ENCODE measurements at places on chromosomes 12 and 14. TPM values are rescaled to one million over a fixed set of nuclear protein-coding genes. Genes with fewer than 3 reads are reported as not detected.

HRK gene
- total RNA-seq, result 0.14 TPM

DNA sequence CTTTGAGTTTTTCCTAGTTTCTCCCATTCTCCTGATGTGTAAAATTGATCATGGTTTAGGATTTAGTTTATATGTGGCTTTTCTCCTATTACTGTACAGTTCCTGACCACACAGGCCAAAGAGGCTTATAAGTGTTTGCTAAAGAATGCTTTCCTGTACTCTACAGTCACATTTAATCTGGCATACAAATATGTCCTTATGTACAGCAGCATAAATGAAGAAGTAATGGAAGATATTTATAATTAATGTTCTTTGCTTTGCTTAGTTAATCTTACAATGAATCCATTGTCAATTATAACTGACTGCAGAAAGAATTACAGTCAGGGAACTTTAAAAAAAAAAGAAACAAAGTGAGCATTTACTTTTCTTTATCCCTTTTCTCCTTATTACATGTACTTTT lies 293.9 kb downstream of the KCNC2 start:
- no peak for DNase-seq

DNA sequence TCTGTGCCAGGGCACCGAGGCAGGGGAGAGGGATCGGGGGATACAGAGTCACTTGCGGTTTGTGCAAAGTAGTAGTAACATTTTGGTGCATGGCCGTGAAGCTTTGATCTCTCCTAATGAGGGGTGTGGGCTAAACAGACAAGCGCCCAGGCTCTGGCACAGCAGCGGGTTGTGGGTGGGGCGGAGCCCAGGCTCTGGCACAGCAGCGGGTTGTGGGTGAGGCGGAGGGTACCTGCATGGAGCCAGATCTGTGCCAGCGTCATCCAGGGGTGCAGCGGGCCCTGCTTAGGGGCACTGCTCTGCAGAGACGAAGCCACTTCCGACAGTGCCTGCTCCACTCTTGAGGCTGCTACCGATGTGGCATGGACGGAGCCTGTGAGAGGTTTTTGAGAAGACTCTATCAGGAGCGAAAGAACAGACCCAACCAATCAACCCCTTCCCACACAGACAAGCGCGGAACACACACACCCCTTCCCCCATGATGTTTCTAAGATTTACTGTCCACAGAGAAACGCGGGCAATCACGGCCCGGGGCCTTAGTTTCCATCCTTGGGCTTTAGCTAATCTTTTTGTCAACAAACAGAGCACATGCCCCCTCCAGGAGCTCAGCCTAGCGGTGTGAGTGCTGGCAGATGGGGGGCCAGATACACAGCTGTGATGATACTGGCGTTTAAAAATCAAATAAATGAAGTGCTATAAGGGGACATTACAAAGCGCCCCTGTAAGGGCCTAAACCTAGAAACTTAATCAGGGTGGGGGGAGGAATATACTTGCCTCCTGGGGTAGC lies 196.6 kb downstream of the CALM1 start:
- no peak for DNase-seq

- no peak for DNase-seq
Measured at GRCh38 chr12:124726596-124727263, 136.9 kb downstream of the SCARB1 start.

DNA sequence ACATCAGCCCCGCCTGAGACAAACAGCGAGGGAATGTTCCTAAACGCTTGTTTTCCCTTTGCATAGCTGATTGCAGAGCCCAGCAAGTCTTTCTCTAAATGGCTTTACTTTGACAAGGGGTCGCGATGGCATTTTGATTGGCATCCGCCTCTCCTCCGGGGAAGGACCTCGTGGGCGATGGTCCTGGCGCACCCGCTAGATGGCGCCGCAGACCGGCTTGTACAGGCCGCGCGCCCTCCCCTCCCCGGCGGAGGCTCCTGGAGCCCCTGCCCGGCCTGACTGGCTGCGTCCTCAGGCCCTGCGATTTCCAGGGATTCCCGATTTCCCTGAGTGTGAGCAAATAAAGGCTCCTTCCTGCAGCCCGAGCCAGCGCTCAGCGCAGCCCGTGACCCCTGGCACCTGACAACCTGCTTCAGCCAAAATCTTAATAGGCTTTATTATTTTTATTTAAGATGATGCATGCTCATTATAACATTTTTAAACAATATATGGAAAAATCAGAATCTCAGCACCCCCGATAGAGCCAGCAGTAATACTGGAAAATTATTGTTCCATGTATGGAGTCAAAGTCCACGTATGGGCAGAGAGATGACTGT lies 468.3 kb downstream of the AACS start:
- DNase-seq, result peak; percentile 54

DNA sequence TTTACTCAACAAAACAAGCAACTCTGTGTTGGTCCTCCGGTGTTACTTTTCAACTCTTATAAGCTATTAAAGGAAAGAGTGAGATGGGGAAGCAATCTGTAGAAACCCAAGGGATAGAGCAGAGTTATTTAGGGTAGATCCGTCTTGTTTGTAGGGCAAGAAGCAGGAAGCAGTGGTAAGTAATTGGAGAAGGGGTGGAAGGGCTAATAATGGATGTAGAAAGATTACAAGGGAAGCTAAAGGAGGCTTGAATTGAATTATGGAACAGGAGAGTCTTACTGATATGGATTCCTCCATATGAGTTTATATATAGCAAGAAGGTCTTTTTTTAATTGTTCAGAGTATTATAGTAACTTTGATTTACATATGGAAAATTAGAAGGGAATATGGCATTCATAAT lies 72.7 kb downstream of the MNAT1 start:
- no peak for DNase-seq

ZNF891 gene
- total RNA-seq, result 1.3 TPM

DNA sequence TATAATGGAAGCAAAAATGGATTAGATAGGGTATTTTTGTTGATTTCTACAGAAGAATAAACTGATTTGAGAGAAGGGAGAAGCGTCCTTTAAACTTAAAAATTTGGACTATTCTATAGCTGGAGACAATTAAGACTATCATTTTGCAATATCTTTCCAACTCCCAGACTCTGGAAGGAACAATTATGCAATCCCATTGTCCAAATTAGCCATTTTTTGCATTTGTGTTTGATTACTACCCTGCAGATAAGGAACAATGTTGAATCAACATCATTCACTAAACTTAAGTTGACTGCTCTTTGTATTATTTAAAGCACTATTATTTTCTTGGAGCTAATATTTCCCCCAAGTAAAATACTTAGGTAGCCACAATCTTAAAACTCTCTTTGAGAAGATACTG lies 34.8 kb upstream of the SELPLG start:
- DNase-seq, result no peak

GSKIP gene
- total RNA-seq, result 23.7 TPM

DNA sequence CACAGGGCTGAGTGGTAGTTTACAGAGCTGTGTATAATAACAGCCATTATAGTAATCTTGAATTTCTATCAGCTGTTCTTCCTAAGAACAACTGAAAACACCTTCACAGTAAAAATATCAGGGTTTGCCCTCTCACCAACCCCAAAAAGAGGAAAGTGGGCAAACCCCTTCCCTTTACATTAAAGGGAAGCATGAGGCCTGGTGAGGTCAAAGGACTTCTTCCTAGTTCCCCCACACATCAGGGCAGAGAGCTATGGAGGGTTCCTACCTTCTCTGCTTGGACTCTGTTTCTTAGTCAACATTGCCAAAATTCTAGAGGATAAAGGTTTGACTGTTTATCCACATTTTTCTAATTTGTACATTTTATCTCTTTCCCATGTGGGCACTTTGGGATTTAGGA lies 4.4 kb upstream of the RPAP3 start:
- no peak for DNase-seq

EIF2S3B gene
- total RNA-seq, result 0.25 TPM

NAV3 gene
- total RNA-seq, result 1.7 TPM

GRCh38 chr14:75340921-75341320 lies 62.3 kb downstream of the FOS start:
- DNase-seq, result no peak

GRCh38 chr12:51217133-51217967 lies 512 bp downstream of the POU6F1 start:
- peak; percentile 61 for DNase-seq

RIPK3 gene
- total RNA-seq, result 2.9 TPM

DNA sequence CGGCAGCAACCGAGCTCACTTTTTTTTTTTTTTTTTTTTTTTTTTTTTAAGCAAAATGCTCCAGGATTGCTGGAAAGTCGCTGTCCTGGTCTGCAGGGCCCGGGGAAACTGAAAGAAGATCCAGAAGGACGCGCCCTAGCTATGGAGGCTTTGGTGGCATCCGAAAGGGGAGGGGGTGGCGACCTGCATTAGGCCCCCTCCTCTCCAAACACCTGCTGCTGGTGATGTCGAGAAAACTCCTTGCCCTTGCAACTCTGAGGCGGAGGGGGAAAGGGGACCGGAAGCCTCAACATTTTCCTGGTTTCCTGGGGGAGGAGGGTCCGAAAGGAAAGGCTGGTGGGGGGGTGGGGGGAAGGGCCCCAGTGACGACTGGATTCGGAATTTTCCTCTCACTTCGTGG lies 421.1 kb downstream of the VRK1 start:
- DNase-seq, result no peak

LTB4R2 gene
- 11.3 TPM for total RNA-seq

ALG10B gene
- 2.6 TPM for total RNA-seq

- no peak for DNase-seq
Measured at GRCh38 chr12:12086973-12087692, 16.4 kb downstream of the BCL2L14 start.

GRCh38 chr14:51260225-51260624 lies 20.2 kb downstream of the TMX1 start:
- no peak for DNase-seq

DNA sequence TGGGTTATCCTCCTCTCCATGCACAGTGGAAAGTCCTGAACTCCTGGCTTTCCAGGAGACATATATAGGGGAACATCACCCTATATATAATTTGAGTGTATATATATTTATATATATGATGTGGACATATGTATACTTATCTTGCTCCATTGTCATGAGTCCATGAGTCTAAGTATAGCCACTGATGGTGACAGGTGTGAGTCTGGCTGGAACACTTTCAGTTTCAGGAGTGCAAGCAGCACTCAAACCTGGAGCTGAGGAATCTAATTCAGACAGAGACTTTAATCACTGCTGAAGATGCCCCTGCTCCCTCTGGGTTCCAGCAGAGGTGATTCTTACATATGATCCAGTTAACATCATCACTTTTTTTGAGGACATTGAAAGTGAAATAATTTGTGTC lies 4.4 kb downstream of the SSTR1 start:
- DNase-seq, result no peak

DNA sequence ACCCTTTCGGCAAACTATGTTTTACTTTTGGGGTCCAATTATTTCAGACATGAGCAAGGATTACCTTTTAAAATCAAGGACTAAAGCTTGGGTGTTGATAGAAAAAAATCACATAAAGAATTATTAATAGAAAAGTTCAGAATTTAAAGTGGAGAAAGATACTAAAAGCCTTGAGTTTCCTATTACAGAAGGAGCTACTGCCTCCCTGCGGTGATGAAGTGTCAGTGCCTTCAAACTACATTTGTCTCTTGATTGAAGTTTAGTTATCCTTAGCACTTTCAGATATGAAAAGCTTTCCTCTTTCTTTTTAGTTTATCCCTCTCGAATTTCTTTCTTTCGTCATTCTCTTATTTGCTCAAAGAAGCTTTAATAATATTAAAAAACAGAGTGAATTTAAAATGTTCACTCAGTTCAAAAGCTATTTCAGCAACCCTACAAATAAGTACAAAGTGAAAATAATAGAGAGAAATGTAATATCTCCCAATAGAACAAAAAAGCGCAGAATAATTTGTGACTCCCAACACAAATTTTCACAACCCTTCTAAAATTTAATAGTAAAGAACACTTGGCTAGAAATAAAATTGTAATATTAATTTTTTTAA lies 87.6 kb downstream of the SEC23A start:
- DNase-seq, result no peak

DNA sequence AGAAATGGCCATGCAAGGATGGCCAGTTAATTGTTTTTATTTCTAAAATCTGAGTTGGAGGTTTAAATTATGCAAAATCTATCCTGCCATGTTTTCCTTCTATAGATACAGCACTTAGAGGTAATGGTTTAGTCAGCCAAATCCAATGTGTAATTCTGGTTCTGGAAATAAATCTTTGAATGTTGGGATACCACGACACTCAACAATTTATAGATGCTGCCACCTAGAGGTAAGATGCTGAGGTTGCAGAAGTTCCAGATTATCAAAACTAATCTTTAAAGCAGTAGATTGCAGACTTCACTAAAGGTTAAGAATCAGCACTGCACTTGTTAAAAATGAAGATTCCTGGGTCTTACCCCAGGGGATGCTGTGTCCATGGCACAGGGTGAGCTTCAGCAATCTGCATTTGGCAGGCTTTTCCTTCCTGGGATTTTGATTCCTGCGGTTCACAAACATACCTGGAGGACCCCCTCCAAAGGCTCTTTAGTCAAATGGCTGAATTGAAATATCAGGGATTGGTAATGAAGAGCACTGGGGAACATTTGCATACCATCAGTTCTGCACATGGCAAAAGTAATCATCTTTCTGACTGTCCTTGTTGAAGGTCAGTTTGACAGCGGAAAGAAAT lies 53.4 kb upstream of the ANO4 start:
- no peak for DNase-seq

GRCh38 chr12:66235626-66236281 lies 46.7 kb downstream of the IRAK3 start:
- no peak for DNase-seq

DNA sequence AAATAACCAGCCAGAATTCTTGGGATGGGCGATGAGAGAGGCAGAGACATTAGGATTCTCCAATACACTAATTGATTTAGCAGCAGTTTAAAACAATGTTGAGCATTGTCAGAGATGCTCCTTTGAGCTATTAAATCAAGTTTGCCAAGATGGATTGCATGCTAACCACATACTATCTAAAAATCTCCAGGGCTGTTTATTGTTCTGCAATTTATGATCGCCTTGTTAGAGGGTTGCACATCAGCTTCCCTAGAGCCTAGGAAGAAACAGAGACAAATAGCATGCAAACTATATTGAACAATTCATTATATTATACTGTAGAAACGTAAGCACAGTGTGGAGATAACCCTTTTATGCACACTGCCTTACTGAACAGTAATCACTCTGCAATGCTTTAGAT lies 599.9 kb downstream of the SOX5 start:
- DNase-seq, result no peak

- DNase-seq, result no peak
Measured at GRCh38 chr14:21924479-21924878, 250.9 kb upstream of the OR4E1 start.

NINJ2 gene
- 6.7 TPM for total RNA-seq

HCAR3 gene
- total RNA-seq, result 0.08 TPM

DNA sequence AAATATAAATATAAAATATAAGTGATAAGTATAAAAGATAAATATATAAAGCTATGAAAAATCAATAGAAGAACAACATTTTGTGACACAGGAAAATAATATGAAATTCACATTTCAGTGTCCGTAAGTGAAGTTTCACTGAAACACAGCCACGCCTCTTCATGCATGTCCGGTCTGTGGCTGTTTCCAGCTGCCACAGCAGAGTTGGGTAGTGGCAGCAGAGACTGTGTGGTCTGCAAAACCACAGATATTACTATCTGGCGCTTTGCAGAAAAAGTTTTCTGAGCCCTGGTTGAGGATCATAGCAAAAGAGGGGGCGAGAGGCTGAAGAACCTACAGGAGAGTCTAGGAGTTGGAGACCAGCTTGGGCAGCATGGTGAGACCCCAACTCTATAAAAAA lies 780 bp downstream of the SERPINA4 start:
- no peak for DNase-seq

GRCh38 chr14:60242429-60242828 lies 6.6 kb upstream of the PPM1A start:
- no peak for DNase-seq
